ENCODE measurements at places on chromosomes 7 and 10.

GRCh38 chr10:100864036-100864885 is 48.5 kb upstream of the SLF2 start:
- no peak for DNase-seq

- DNase-seq, result no peak
Observed at GRCh38 chr7:75617634-75618234, 121.0 kb downstream of the HIP1 start.

GRCh38 chr7:65279795-65280194 is 93.9 kb upstream of the ZNF92 start:
- no peak for DNase-seq

DNA sequence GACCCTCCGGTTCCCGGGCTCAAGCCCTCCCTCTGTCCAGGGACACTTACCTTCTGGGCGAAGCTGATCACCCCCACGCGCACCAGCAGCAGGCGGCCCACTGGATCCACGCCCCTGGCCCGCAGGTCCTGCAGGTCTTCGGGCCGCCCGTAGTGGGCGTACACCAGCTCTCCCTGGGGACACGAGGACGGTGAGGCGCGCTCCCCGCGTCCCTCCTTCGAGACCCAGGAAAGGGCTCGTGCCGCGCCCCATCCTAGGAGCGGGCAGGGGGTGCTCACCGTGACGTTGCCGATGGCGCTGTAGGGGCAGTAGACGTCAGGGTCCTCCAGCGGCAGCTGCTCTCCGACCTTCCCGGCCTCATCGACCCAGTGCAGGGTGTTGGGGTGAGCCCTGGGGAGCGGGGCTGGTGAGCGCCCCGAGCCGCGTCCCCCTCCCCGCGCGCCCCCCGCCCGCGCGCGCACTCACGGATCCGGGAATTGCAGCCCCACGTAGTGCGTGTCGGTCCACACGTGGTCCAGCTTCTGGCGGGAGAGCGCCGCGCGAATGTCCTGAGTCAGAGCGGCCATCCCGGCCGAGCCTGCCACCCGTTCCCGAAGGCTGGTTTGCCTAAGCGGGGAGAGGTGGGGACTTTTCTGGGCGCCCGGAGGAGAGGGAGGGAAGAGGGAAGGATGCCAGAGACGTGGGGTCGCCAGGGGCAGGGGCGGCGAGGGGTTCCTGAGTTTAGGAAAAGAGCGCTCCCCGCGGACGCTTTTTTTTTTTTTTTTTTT is 8.2 kb downstream of the TFR2 start:
- DNase-seq, result no peak
